ENCODE measurements at places on chromosomes 6 and 20.

- DNase-seq: no peak
Measured at GRCh38 chr6:14488180-14488579, 370.6 kb downstream of the CD83 start.

- no peak for DNase-seq
Measured at GRCh38 chr20:26209171-26209941, 512.7 kb upstream of the ZNF337 start.

GRCh38 chr20:44396369-44397130 lies 41.1 kb downstream of the HNF4A start:
- DNase-seq: no peak

GRCh38 chr6:36577301-36577700 lies 16.9 kb upstream of the SRSF3 start:
- DNase-seq: no peak

DNA sequence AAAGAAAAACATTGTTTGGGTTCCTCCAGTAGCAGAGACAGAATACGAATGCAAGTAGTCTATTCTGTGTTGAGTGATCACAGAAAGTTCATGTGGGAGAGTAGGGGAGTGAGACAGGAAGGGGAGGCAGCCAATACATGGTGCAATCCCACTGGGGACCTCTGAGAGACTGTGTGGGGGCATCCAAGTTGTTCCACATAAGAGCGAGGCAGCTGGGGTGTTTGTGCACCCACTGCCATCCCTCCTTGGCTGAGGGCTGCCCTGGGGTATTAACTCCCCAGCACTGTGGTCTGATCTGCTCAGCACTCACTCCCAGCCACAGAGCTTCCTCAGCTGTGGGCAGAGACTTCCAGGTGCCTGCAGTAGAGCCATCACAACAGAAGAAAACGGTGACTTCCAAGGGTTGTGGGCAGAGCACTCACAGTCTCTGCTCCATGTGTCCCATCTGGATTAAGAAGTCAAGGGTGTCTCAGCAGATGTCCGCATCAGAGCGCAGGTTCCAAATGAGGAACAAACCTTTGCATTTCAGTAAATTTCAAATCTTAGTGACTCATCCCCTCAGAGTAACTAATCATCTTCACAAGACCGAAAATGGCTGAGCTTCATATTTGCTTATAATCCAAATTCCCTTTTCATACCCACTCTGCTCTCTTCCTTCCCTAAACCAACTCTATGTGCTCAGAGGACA lies 101.9 kb upstream of the NAA20 start:
- DNase-seq: no peak

DNA sequence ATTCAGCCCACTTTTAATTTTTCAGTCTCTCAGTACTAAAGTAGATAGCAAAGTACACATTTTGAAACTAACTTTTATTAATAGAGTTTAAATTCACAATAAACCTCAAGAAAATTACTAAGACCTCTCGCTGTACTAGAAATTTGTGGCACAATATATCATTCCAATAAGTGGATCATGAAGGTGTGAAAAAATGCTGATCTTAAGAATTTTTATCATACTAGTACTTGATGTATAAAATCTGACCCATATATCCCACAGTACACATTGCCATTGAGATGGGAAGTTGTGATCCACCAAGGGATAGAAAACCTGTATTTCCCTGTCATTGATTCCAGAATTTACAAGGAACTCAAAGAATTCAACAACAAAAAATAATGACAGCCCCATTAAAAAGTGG lies 85.7 kb downstream of the DCDC2 start:
- no peak for DNase-seq

DNA sequence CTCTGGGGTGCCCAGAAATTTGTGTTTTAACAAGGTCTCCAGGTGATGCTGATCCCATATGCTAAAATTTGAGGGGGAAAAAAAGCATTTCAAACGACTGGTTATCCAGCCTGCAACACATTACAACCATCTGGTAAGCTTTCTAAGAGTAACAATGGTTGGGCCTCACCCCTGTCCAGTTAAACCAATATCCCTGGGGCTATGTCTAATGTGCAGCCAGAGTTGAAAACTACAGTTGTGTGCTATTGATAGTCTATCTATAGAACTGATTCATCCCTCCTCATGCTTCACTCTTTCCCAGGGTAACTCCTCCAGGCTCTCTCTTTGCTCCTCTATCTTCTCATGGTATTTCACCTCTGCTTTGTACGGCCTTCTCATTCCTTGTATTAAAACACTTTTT lies 458.3 kb downstream of the MMUT start:
- no peak for DNase-seq

DNA sequence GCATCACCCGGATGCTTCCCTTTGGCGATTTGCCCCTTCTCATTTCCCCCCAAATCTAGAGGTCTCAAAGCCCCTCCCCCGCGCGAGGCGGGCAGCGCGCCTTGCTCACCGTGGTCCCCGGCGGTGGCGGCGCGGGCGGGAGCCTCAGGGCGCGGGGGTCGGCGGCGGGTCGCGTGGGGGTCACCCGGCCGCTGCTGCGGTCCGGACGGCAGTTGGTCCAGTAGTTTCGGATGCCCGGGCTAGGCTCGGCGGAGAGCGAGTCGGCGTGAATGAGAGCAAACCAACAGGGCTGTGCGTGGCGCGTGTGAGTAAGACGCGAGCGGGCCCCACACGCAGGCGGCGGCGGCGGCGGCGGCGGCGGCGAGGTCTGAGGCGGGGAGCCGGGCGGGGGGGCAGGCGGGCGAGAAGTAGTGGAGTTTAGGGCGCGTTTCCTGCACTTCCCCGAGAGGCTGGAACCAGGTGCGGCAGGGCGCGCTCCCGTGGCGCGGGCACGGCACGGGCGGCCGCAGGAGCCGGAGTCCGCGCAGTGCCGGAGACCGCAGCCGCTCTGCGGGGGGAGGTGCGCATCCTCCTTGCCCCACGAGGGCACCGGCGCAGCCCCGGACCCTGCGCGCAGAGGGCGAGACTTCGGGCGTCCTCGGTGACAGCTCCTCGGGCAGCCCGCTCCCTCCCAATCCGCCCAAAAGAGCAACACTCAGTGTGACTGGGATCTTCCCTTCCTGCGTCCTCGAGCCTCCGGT lies 567 bp downstream of the HS3ST5 start:
- no peak for DNase-seq

GRCh38 chr6:5869676-5870075 lies 137.0 kb downstream of the NRN1 start:
- no peak for DNase-seq

- no peak for DNase-seq
Measured at GRCh38 chr6:38393986-38394385, 245.7 kb downstream of the BTBD9 start.

DNA sequence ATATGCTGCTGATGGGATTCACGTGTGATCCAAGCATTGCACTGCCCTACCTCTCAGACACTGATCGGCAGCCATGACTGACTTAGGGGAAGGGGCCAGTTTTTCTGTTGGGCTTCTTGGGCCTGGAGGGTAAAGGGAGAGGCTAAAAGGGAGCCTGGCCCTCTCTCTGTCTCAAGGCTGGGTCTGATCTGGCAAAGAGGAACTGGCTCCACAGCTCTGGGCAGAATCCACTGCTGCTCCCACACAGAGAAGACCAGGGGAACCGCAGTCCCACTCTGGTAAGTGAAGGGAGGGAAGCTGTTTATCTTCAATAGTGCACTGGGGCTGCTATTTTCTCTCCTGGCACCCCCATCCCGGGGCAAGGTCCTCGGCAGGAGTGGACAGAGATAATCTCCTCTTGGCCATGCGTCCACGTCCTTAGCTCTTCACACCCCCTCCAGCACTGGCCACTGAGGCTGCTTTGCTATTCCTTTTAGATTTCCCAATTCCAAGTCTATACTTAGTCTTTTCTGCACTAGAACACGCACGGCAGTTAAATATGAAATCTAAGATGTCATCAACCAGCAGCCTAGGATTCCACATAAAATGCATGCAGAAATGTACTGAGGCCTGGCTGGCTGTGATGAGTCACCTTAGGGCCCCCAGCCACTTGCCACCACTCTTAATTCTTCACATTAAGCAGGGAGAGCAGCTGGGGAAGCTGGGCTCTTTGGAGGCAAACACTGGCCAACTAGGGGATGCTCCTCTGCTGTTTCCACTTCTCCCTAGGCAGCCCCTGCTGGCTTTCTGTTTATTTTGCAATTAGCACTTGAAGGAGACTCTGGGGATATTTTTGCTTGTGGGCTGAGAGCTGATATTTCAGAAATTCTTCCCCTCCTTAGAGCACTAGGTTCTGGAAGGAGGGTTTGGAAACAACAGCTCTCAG lies 87.8 kb upstream of the ARMC2 start:
- no peak for DNase-seq

DNA sequence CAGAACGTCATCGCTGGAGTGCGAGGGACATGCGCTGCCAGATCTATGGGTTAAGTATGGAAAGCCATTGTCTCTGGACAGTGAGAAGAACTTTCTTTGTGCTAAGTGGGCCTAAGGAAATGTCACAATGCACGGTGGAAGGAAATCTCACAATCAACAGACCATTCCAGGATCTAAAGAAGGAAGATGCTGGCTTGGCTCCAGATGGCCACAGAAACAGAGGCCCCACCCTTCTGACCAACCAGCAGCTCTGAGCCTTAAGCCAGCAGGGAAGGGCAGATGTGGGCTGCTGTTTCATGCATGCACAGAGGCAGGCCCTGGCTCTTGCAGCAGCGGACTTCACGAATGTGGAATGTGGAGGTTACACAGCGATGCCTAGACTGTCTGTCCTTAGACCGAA lies 156.3 kb downstream of the SOBP start:
- no peak for DNase-seq

DNA sequence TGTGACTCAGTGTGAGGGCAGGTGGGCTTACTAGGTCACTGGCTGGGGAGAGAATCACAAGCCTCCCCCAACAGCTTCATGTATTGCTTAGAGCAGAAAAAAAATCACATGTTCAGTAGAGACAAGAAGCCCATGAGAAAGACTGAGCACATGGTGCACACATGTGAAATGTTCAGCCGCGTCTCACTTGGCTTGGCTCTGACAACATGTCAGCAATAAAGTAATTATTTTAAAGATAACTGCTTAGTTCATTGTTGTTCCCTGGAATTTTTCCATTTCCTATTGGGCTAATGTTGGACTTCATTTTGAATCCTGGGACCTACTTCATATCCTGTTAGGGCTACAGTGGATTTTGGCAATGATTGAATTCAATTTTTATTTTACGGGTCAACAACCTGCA lies 222.6 kb downstream of the C6orf118 start:
- DNase-seq: no peak

DNA sequence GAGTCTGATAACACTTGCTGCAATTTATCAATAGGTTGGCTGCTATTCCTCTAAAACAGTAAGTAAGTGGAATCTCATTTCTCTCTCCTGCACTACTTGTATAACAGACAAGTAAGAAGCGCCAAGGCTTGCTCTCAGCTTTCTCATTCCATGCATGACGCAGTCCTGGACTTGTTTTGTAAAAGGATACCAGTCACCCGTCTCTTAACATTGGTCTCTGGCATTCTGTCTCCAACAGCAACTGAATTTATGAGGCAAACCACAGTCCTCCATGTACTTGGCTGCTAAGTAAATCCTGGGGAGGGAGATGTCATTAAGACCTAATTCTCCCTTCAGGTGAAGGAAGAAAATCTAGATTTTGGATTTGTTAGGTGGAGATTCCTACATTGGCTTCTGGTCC lies 115.4 kb downstream of the OPN5 start:
- no peak for DNase-seq

- no peak for DNase-seq
Measured at GRCh38 chr20:34956041-34956458, 382 bp downstream of the MYH7B start.

DNA sequence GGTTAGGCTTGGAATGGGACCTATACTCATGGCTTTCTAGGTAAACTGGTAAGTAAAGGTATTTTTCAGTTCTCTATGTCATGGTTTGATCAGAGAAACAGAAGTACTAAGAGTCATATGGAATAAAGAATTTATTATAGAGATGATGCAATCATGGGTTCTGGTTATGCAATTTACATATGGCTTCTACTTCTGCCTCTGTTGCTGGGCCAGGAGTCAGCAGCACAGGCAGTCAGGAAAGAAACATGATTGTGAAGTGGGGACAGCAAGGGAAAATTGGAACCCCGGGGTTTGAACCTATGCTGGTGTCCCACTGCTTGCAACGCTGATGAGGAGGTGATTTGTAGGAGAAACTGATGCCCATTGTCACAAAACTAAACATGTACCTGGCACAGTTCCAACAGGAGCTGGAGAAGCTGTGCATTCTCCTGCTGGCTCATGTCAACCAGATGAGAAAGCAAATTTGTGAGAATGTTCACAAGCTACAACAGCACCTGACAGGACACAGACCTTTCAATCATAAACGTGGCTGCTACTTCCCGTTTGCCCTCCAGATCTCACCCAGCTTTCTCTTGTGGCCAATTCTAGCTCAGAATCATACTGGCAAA lies 887.1 kb downstream of the TFAP2A start:
- no peak for DNase-seq

- no peak for DNase-seq
Measured at GRCh38 chr20:17714597-17714996, 14.8 kb downstream of the BANF2 start.

DNA sequence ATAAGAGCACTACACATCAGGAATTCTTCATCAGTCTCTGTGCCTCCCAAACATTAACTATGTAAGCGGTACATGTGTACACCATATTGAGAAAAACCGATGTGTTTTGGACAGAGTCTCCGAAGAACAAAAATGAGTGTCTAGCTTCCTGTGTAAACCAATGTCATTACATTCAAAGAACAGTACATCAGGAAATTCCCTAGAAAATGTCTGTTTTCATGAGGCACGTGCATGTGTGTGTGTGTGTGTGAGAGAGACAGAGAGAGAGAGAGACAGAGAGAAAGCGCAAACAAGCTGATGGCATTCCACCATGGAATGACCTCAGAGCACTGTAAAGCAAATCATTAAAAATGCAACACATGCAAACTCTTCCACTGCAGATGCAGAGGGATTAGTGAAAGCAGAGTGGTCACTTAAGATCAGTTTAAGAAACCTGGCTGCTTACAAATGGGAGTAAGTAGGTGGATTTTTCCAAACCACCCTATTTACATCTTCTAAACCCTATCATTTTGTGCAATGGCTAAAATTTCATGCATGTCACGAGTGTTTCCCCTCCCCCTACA lies 133.9 kb downstream of the HIVEP2 start:
- peak; percentile 63 for DNase-seq

- no peak for DNase-seq
Measured at GRCh38 chr6:34592208-34592952, 36.3 kb upstream of the SPDEF start.

- DNase-seq: no peak
Measured at GRCh38 chr6:20170455-20171148, 41.7 kb downstream of the MBOAT1 start.

DNA sequence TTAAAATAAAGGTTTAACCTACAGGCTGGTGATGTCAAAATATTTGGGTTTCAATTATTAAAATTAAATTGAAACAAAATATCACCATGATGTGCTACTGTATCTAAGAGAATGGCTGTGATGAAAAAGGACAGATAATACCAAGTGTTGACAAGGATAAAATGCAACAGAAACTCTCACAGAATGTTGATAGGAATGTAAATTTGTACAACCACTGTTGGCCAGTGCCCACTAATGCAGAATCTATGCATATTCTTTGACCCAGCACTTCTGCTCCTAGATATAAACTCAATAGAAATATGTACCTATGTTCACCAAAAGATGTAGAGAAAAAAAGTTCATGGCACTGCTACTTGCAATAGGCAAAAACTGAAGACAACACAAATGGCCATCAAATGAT lies 41.1 kb upstream of the BTBD3 start:
- no peak for DNase-seq

All from activated CD4-positive, alpha-beta T cell treated with anti-CD3 and anti-CD28 coated beads, Interleukin-2, Interleukin-6, amounts not matched to agents 100 ng/mL and 50 ng/mL, durations not matched to agents 16 hours and 8 hours (primary cell).